ENCODE measurements at places on chromosomes 1 and 21. TPM values are rescaled to one million over a fixed set of nuclear protein-coding genes. Genes with fewer than 3 reads are reported as not detected.

- no peak overlapping the region for H3K4me3 ChIP-seq
- no peaks in the 10 kb centered on the region for H3K27me3 ChIP-seq
- DNase-seq: no peak
- H3K4me1 ChIP-seq: no peaks in the 10 kb centered on the region
- no peak overlapping the region for H3K27ac ChIP-seq
Measured at GRCh38 chr1:220330265-220330664, 58.0 kb upstream of the RAB3GAP2 start.

DNA sequence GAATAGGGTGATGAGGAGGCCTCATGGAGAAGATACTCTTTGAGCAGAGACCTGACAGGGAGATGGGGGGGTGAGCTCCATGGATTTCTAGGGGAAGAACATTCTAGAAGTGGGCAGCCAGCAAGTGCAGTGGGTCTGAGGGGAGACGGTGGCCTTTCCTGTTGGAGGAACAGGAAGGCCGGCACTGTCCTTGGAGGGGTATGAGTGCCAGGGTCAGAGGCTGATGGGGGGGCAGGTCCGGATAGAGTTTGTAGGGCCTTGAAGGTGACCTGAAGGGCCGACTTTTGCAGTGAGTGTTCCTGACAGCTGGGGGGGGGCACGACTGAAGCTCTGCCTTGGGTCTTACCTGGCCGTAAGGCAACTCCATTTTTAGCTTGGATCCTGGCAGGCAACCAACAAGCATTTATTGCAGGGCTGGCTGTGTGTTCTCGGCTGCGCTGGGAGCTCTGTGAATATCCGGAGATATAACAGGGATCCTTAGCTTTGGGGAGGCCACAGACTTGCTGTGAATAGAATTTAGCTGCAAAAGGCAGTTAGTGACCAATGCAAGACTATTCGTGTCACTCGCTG, 130.6 kb downstream of the MRPS6 start:
- H3K4me1 ChIP-seq: peaks cover 11% of the 10 kb centered on the region
- no peak overlapping the region for H3K4me3 ChIP-seq
- H3K27ac ChIP-seq: peak overlapping the region; percentile 87
- no peak for DNase-seq
- no peaks in the 10 kb centered on the region for H3K36me3 ChIP-seq
- H3K27me3 ChIP-seq: no peaks in the 10 kb centered on the region

Gene MMP23B
- total RNA-seq: 4.8 TPM

- no peaks in the 10 kb centered on the region for H3K4me1 ChIP-seq
- no peak for DNase-seq
- H3K36me3 ChIP-seq: no peaks in the 10 kb centered on the region
- no peak overlapping the region for H3K4me3 ChIP-seq
- no peak overlapping the region for H3K27ac ChIP-seq
Measured at GRCh38 chr21:14995695-14996490, 68.9 kb downstream of the NRIP1 start.

Gene OR2T35
- total RNA-seq: not detected

DNA sequence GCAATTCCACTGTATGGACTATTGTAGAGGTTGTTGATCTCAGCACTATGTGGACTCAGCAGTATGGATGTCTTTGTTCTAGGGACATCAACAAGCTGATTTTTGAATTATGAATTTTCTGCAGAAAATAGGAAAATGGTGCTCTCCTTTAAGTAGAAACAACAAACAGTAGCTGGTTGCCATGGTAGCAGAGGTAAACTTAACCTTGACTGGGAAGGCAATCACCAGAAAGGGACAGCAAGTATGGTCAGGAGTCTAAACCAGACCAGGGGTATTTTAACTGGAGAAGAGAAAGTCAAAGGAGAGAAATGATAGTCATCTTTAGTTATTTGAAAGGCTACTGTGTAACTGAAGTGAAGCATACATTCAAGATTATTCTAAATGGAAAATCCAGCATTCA, 22.3 kb downstream of the WLS start:
- no peak for DNase-seq
- no peaks in the 10 kb centered on the region for H3K36me3 ChIP-seq
- no peak overlapping the region for H3K27ac ChIP-seq

Gene KCNA2
- total RNA-seq: 16.7 TPM

GRCh38 chr1:214187121-214187900, 93.6 kb upstream of the SMYD2 start:
- no peak overlapping the region for H3K27ac ChIP-seq
- H3K36me3 ChIP-seq: no peaks in the 10 kb centered on the region
- peaks cover 57% of the 10 kb centered on the region for H3K27me3 ChIP-seq
- H3K4me3 ChIP-seq: peak overlapping the region; percentile 14
- H3K4me1 ChIP-seq: no peaks in the 10 kb centered on the region

Gene ZNF697
- total RNA-seq: 9.0 TPM

Gene VCAM1
- total RNA-seq: 11.6 TPM

Gene CIART
- total RNA-seq: 12.8 TPM

Gene SNX7
- 21.3 TPM for total RNA-seq

GRCh38 chr21:16597753-16598152, 868.0 kb downstream of the USP25 start:
- H3K4me3 ChIP-seq: no peak overlapping the region
- peaks cover 7% of the 10 kb centered on the region for H3K36me3 ChIP-seq
- H3K4me1 ChIP-seq: no peaks in the 10 kb centered on the region

Gene IL19
- not detected for total RNA-seq

Gene CASZ1
- total RNA-seq: 1.7 TPM
